ENCODE measurements at places on chromosomes 1 and 21. TPM values are rescaled to one million over a fixed set of nuclear protein-coding genes. Genes with fewer than 3 reads are reported as not detected.

The SELENBP1 gene
- 30.8 TPM for total RNA-seq

The PRDM16 gene
- total RNA-seq, result 13.5 TPM

The NTNG1 gene
- total RNA-seq, result 19.1 TPM

The CAPN8 gene
- 0.82 TPM for total RNA-seq

The SPRR2B gene
- total RNA-seq, result not detected

The KCNJ15 gene
- total RNA-seq, result 0.38 TPM

The MSH4 gene
- total RNA-seq, result 0.77 TPM

The AMY1A gene
- not detected for total RNA-seq

The PLA2G2A gene
- total RNA-seq, result 8.3 TPM

The TUT4 gene
- 180 TPM for total RNA-seq

The LCE1B gene
- not detected for total RNA-seq

The TNFSF4 gene
- total RNA-seq, result 3.1 TPM

The L1TD1 gene
- total RNA-seq, result 1.1 TPM

The ST6GALNAC5 gene
- 26.3 TPM for total RNA-seq

The CASZ1 gene
- total RNA-seq, result 58.1 TPM

The TGFB2 gene
- 79.6 TPM for total RNA-seq

The MTHFR gene
- 43.3 TPM for total RNA-seq

The LCE6A gene
- total RNA-seq, result not detected

The KCNK1 gene
- total RNA-seq, result 8.7 TPM

The PPCS gene
- total RNA-seq, result 29.7 TPM

The PDE9A gene
- total RNA-seq, result 23.3 TPM

The RIPPLY3 gene
- 0.60 TPM for total RNA-seq

The AQP10 gene
- not detected for total RNA-seq

The MOB3C gene
- total RNA-seq, result 11.8 TPM

The KCNJ10 gene
- 7.6 TPM for total RNA-seq

The LRRC39 gene
- total RNA-seq, result 68.0 TPM

The SSBP3 gene
- 43.4 TPM for total RNA-seq

The RGL1 gene
- total RNA-seq, result 58.3 TPM

The MAP1LC3C gene
- 10.1 TPM for total RNA-seq

The ZNF695 gene
- total RNA-seq, result 3.1 TPM

Data from camera-type eye (tissue), 1 donor.